ENCODE measurements at places on chromosomes 11 and 22.

DNA sequence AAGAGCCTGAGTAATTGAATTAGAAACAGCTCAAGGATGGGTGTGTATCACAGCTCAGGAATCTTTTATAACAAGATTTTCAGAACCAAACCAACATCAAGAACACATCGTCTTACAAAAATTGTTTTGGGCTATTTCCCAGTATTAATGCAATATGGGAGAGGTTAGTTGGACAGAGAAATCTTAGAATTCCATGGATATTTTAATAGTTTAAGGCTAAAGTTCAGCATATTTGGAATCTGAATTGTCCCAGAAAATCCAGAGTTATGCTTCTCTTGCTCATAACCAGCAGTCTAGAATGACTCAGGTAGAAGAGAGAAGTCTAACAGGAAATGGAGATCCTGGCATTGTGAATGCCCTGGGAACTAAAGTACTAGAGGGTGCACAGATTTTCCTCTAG, 74.6 kb downstream of the ADM start:
- DNase-seq: peak; percentile 44

GRCh38 chr22:37428649-37429586, 1.6 kb upstream of the ELFN2 start:
- DNase-seq: no peak

DNA sequence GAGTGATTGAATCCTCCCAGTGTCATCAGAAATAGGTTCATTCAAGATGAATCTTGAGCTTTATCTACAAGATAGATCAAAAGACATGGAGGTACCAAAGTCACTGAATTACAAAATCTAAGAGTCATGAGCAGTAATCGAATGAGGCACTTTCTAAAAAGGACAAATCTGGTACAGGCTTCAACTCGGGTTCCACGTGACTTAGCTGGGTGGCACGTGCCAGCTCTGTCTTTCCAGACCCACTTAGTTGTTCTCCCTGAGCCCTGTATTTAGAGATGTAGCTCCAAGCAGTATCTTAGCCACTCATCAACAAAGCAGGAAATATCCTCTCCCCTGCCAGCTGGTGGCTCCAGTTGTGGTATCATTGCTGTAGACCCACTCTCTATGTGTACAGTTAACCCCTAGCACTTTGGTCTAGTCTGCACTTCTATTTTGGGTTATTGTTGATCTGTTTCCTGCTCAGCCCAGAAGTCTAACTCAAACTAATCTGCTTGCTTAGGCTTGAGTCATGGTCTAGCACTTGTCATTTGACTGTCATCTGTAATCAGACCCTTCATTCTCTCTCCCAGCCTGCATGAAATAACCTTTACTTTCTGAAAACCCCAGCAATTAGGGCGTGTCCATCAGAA, 528.7 kb downstream of the ETS1 start:
- no peak for DNase-seq

DNA sequence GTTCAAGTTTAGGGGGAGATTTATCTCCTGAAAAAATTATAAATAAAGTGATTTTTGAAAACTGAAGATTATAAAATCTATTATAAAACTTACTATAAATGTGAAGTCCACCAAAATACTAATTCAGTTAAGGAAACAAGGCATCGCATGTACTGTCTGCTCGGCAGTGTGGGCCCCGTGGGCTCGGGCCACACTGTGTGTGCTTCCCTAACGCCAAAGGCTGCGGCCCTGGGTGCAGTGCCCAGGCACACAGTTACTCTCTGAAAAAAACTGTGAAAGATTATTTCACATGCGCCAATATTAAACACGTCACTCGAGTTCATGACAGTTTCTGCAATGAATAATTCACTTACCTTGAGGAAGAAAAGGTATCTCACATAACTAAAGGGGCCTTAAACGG, 39.8 kb downstream of the BRD1 start:
- no peak for DNase-seq

DNA sequence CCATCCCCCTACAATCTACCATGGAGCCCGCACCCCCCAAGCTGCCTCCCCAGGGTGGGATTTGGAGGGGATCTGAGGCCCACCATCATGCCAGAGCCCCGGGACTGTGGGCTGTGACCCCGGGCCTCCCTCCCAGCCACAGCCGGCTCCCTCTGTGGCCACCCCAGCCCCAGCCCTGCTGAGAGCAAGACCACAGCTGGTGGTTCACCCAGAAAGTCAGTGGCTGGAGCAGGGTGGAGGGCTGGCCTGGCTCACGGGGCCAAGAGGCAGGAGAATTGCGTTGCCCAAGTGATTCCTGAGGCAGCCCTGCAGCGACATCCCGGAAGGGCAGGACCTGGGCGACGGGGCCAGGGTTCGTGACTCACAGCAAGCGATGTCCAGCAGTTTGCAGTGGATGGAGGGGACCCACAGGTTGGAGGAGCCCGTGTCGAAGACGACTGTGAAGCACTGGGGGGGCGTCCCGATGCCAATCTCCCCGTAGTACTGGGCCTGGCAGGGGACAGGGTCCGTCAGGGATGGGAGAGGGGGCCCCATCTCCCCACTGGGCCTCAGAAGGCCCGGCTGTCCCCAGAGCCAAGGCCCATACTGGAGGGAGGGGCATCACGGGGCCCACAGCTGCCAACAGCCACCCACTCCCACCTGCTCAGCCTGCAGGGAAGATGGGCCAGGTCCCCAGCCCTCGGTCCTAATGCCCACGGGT, 4.4 kb downstream of the CTSD start:
- no peak for DNase-seq

GRCh38 chr11:94272738-94273313, 31.6 kb upstream of the IZUMO1R start:
- no peak for DNase-seq

DNA sequence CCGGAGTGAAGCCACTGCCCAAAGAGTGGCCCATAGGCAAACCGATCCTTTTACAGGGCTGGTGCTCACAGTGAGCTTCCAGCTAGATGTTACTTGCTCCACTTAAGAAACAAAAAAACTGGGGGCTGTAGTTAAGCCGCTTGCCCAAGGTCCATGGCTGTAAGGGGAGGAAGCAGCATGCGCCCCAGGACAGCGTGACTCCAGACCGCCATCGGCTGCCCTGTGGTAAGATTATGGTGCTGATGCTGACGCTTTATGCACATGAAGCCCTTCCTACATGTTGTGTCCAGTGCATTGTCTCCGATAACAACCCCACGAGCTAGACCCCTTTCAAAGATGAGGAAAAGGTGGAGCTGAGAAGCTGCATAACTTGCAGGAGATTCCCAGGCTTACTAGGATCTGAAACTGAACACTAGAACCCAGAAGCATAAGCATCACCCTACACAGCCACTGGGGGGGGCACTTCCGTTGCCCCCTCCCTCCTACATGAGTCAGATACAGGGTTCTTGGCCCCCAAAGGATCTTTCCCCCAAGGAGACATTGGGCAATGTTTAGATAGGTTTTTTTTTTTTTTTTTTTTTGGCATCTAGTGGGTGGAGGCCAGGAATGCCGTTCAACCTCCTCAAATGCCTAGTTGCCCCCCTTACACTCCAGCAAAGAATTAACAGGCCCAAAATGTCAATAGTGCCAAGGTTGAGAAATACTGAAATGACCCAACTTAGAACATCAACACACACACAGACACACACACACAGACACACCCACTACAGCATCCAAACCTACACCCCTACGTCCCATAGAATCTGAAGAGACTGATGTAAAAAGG, 53.9 kb downstream of the MN1 start:
- no peak for DNase-seq

GRCh38 chr11:1770061-1770460, 6.3 kb upstream of the CTSD start:
- no peak for DNase-seq

All from amniotic stem cell (primary cell).